ENCODE measurements at places on chromosomes 4 and X.

- peak; percentile 37 for DNase-seq
These were observed 213.2 kb downstream of the CAMK2D start for GRCh38 chr4:113548303-113548702.

DNA sequence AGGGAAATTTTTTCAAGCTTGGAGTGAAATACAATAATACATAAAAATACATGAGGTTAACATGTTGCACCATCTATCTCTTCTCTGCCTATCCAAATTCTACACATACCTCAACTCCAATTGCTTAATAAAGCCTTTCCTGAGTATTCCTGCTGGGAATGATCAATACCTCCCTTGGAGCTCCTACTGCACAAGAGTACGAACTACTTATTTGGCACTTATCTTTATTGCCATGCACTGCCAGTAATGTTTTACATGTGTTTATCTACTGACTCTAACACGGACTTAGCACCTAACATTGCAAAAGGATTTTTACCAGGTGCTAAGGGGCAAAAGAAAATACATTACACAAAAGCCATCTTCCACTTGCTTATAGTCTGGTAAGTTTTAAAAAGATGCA is 80.2 kb downstream of the ADGRA3 start:
- no peak for DNase-seq

- no peak for DNase-seq
These were observed 135.7 kb upstream of the SCML1 start for GRCh38 chrX:17601441-17602200.

DNA sequence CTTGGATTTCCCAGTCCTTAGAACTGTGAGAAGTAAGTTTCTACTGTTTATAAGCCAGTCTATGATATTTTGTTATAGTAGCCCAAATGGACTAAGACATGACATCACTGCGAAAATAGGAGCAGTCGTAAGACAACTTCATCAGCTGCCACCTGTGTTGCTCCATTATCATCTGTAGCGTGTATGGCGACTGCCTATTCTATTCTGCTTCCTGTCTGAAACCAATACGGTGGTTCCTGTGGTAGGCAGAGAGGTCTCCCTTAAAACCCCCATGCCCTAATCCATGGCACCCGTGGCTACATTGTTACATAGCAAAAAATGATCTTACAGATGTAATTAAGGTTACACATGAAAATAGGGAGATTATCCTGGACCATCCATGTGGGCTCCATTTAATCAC is 105.4 kb upstream of the FAT1 start:
- DNase-seq: no peak

- DNase-seq: peak; percentile 71
These were observed 285.2 kb upstream of the GATB start for GRCh38 chr4:152045807-152046571.

DNA sequence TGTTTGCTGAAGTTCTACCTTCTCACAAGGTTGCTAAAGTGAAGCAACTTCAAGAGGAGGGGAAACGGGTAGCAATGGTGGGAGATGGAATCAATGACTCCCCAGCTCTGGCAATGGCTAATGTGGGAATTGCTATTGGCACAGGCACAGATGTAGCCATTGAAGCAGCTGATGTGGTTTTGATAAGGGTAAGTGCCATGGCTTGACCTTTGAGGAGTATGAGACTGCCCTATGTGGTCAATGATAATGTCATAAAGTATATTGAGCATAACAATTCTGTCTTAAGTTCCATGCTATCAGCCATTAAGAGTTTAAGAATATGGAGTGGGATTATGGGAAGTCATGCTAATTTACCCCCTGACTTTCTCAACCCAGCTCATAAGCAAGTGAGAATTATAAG is 61.4 kb upstream of the PGK1 start:
- DNase-seq: no peak

GRCh38 chrX:77668391-77669237 is 117.4 kb downstream of the ATRX start:
- peak; percentile 17 for DNase-seq

- DNase-seq: no peak
These were observed 38.2 kb upstream of the TMPRSS11B start for GRCh38 chr4:68283714-68284113.

DNA sequence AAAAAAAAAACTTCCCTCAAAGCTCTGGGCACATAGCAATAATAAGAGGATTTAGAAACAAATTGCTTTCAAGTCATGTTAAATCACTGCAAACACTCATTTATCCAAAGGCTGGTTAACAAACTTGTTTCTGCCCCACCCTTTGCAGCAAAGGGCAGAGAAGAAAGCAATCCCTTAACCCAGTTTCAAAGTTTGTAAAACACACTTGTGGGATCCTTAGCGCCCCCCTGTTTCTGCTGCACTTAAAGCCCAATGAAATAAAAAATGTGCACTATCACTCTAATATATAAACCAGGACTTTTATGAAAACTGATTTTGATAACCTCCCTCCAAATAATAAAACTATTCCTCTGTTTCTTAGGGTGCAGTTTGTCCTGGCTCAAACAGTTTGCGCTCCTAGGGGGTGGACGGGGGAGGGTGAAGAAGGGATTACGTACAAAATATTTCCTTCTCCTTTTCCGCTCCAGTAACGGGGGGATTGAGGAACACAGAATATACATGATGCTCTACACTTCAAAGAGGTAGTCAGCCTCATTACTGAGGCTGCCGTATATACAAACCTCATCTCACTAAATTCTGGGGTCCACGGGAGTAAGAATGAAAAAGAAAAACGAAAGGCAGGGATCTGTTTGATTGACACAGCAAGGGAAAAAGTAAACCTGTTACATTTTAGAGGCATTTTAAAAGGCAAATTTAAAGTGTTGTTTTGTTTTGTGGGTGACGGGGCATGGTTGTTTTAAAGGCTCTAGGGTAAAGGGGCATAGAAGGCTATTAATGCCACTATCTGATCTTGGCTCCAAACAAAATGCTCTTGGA is 3.1 kb upstream of the PCDH10 start:
- DNase-seq: no peak

DNA sequence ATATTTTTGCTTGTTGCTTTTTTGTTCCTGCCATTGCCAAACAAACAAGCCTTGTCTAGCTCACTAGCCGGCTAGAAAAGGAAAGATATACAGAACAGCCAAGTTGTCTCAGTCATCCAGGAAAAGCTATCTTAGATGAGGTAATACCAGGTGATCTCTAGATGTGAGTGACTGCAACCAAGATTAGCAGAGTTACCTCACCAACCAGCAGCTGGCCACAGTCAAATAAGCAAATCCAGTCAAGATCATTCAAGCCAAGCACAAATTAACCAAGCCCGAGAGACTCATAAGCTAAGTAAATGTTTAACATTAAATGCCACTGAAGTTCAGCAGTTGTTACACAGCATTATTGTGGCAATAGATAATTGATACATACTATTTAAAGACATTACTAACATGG is 108.6 kb downstream of the CENPC start:
- peak; percentile 74 for DNase-seq

- DNase-seq: no peak
These were observed 55.6 kb downstream of the CLCN4 start for GRCh38 chrX:10212395-10212794.

DNA sequence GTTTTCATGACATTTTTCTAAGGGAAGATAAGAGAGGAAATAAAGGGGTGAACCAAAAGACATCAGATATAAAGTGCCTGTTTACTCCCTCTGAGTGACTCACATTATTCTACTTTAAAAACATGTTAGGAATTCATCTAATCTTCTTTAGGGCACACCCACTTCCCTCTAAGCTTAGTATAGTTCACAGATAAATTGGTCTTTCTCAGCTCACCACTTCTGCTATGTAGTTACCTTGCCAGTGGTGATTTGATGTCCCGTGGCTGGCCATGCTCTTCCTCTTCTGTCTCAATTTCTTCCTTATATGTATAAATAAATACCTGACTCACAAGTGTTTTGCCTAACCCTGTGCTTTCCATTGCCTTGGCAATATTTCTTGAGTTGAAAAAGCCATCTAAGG is 96.8 kb downstream of the PDLIM5 start:
- DNase-seq: no peak

DNA sequence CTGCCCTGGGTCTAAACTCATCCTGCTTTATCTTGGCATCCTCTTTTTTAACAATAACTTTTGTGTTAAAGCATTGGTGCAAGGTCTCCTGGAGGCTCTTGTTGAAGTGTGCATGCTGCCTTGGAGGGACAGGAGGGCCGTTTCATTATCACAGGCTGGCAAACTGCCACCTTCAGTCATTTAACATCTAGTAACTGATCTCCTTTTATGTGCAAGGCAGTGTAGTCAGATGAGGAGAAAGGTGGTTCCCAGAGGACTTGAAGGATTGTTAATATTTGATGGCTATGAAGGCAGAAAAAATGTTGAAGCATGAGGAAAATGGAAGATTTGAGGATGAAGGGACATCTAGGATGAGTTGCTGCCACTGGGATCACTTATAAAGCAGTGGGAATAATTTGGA is 439.4 kb downstream of the RAPGEF2 start:
- DNase-seq: no peak

GRCh38 chr4:184313702-184314659 is 96.3 kb upstream of the ENPP6 start:
- no peak for DNase-seq

DNA sequence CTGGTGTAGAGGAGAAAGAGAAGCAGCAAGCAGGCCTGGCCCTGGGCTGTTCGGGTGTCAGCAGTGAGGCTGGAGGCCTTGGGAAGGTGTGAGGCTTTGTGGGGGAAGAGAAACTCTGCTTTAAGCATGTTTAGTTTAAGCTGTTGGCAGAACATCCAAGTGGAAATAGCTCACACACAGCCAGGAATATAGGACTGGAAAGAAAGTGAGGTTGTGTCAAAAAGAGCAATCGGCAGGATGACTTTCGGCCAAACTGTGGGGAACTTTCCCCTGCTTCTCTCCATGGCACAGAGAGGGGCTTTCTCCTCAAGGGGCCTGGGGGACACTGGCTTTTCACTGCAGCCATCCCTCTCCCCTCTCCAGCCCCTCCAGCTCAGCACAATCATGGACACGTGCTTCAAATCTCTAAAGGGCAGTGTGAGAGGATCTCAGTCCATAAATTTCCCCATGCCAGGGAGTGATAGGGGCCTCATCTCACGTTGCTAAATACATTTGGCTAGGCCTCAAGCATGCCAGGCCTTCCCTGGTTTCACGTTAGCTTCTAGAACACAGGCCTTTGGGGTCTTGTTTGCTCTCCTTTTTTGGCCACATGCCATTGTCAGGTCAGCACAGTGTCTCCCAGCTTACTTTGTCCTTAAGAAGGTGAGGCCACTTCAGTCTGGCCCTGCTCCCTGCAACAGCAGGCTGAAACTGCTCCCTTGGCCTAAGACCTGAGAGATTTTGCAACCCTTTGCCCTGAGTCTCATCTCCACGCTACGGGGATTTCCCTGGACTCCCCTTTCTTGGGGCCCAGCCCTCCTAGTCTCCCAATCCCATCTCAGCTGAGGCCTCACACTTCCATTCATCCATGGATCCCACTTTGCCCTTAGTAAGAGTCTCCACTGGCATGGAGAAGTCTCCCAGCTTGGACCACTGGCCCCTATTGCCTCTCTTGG is 8.3 kb upstream of the CITED1 start:
- no peak for DNase-seq

DNA sequence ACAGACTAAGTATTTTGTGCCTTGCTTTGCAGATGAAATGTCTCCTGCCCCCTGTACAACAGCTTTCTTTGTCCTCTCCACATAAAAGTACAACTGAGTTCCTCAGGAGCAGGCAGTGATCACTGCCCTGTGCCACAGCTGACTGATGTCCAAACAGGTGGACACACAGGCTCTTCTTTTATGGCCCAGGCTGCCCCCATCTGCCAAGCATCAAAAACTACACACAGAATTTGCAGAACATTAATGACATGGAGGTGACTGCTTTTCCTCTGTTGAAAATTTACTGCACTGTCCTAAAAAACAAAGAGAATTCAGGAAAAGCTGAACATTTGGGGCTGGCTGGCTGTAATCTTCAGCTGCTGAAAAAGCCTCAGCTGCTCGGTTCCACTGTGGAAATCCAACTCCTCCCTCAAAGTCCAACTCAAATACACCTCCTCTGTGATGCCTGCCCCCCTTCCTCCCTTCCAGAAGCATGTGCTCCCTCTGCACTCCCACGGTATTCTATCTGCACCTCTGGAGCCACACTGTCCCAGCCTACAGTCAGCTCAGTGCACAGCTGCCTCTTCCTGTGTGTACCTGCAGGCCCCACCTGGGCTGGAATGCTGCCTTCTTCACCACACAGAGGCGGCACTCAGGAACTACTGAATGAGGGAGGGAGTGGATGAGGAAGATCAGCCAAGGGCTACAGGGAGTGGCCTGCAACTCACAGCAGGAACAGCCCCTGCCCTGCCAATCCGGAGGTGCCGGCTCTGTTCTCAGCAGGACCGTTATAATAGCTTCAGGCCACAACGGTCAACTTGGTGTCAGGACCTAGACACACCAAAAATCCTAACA is 10.3 kb downstream of the AFAP1 start:
- DNase-seq: peak; percentile 63

- no peak for DNase-seq
These were observed 1.7 kb downstream of the TMEM131L start for GRCh38 chr4:153467897-153468262.

- DNase-seq: peak; percentile 71
These were observed 45.3 kb upstream of the KCTD8 start for GRCh38 chr4:44493924-44494323.

GRCh38 chr4:41332510-41333054 is 75.9 kb downstream of the UCHL1 start:
- DNase-seq: no peak

GRCh38 chr4:148633720-148634119 is 191.5 kb upstream of the NR3C2 start:
- DNase-seq: no peak

GRCh38 chr4:98932539-98932938 is 3.6 kb upstream of the EIF4E start:
- DNase-seq: no peak

- peak; percentile 77 for DNase-seq
These were observed 79.6 kb downstream of the COMMD8 start for GRCh38 chr4:47383829-47384427.

- DNase-seq: no peak
These were observed 5.4 kb upstream of the KIAA0232 start for GRCh38 chr4:6776920-6777635.

GRCh38 chr4:48380583-48381167 is 39.3 kb downstream of the SLAIN2 start:
- DNase-seq: no peak

GRCh38 chr4:80259012-80259411 is 7.5 kb upstream of the FGF5 start:
- DNase-seq: peak; percentile 5

GRCh38 chr4:23930750-23931488 is 41.1 kb upstream of the PPARGC1A start:
- DNase-seq: no peak

- no peak for DNase-seq
These were observed 43.8 kb downstream of the PDS5A start for GRCh38 chr4:39933671-39934590.

GRCh38 chr4:131526686-131527085 is 1622.4 kb upstream of the PCDH10 start:
- no peak for DNase-seq
